ENCODE measurements at places on chromosomes 6 and 20. TPM values are rescaled to one million over a fixed set of nuclear protein-coding genes. Genes with fewer than 3 reads are reported as not detected.

- H3K4me1 ChIP-seq = no peaks in the 10 kb centered on the region
- peak within 1 kb of the TSS; percentile 23 for H3K4me3 ChIP-seq
- no peak within 1 kb of the TSS for H3K27ac ChIP-seq
- H3K36me3 ChIP-seq = no peaks in the 10 kb centered on the region
Observed at GRCh38 chr6:110476046-110476849, at the start of gene SLC22A16. Gene SLC22A16, minus strand, starts transcription at chr6:110476613. Its CDS starts 39 bp downstream, at chr6:110476574.

DNA sequence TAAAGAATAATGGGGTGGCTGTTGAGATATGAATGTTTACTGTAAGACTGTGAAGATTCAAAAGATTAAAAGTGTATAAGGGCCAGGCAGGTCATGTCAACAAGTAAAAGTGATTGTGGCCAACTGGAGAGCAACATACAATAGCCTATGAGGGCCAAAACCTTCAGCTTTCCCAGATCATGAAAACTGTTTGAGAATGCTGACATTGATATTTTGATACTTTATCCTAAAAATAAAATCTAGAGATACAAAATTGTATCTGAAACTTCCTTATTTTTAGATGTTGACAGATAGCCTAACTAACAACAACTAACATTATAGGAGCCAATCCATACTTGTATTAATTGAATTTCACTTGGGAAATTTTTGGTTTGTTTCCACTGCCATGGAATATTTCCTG lies 70.3 kb upstream of the PAK5 start:
- H3K4me3 ChIP-seq = no peak overlapping the region
- H3K4me1 ChIP-seq = no peaks in the 10 kb centered on the region
- H3K36me3 ChIP-seq = no peaks in the 10 kb centered on the region
- no peak overlapping the region for H3K27ac ChIP-seq

DNA sequence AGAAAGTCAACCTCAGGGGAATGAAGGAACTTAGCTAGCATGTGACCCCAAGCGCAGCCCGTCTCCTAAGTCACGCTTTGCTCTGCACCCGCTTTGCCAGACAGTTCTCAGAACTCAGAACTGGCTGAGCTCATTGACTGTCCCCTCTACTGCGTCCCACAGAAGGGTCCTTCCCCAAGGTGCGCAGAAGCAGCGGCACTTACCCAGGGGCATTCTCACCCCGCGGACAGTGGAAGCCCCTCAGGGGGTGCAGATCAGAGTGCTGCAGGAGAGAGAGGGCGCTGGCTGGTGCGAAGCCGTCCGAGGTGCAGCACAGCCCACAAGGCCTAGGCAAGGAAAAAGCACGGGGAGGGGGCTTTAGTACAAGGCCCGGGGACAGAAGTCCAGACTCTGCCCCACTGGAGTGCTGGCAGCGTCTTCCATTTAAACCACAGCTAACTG lies 807 bp downstream of the SNHG17 start:
- peak overlapping the region; percentile 89 for H3K27ac ChIP-seq
- H3K4me1 ChIP-seq = peaks cover 15% of the 10 kb centered on the region
- H3K36me3 ChIP-seq = peaks cover 30% of the 10 kb centered on the region
- peak overlapping the region; percentile 54 for H3K4me3 ChIP-seq

- DNase-seq = no peak
- H3K27ac ChIP-seq = no peak overlapping the region
- H3K36me3 ChIP-seq = no peaks in the 10 kb centered on the region
Observed at GRCh38 chr6:137995371-137995770, 111.8 kb downstream of the PERP start.

DNA sequence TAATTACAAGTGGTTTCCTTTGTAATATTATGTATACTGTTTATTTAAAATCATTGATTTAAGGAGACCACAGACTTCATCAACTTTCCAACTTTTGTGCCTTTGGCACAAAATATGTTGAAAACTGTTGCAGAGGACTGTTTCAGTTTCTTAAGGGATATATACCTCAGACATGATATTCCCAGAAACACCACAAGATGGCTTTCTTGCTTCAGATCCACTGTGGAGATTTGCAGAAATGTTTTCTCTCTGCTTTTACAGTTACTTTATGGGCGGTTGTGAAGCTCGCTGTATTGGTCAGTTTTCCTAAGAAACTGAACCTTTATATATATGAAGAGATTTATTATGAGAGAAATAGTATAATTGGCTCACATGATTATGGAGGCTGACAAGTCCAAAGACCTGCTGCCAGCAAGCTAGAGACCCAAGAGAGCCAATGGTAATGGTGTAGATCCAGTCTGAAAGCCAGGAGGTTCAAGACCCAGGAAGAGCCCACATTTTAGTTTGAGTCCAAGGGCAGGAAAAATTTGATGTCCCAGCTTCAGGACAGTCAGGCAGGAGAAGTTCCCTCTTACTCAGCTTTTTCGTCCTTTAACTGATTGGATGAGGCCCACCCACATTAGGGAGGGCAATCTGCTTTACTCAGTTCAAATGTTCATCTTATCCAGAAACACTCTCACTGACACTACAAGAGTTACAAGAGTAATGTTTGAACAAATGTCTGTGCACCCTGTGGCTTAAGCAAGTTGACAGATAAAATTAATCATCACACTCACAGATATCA lies 12.8 kb downstream of the ME1 start:
- H3K27ac ChIP-seq = no peak overlapping the region
- DNase-seq = peak; percentile 32
- no peak overlapping the region for H3K4me3 ChIP-seq

DNA sequence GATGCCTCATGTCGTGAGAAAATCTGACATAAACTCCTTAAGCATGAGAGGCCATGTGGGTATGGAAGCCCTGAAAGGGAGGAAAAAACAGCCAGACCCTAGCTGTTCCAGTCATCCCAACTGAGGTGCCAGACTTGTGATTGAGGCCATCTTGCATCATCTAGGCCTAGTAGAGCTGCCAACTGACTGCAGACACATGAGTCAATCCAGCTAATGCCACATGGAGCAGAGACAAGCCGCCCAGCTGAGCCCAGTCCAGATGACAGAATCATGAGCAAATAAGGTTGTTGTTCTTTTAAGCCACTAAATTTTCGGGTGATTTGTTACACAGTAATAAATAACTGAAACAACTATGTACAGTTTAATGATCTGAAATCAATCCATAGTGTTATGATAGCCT lies 680.9 kb downstream of the MAFB start:
- no peaks in the 10 kb centered on the region for H3K4me1 ChIP-seq
- H3K27ac ChIP-seq = no peak overlapping the region
- no peaks in the 10 kb centered on the region for H3K36me3 ChIP-seq
- no peak overlapping the region for H3K4me3 ChIP-seq

- H3K27ac ChIP-seq = no peak overlapping the region
- no peak for DNase-seq
- 0 out of 2 replicates have a peak, but pooled peaks cover 4% of the 10 kb centered on the region for H3K4me1 ChIP-seq
- 0 out of 2 replicates have a peak, but pooled peaks cover 2% of the 10 kb centered on the region for H3K27me3 ChIP-seq
Observed at GRCh38 chr6:3340894-3341293, 82.1 kb downstream of the PSMG4 start.

DNA sequence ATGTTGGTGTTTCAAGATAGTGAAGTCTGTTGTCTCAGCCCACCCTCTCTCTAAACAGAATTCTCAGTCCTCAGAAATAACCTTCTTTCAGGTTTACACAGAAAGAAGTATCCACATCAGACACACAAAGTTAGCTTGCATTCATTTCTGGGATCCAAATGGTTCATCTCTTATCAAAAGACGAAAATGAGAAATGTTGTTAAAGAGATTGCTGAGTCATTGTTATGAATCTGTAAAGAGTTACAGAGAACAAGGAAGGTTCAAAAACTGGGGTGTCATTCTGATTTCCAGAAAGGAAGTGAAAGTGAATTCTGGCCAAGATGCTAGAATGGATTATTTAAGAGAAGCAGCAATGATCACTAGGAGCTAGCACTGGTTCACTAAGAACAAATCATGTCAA lies 90.5 kb upstream of the ATXN1 start:
- no peak for DNase-seq
- no peak overlapping the region for H3K27ac ChIP-seq

DNA sequence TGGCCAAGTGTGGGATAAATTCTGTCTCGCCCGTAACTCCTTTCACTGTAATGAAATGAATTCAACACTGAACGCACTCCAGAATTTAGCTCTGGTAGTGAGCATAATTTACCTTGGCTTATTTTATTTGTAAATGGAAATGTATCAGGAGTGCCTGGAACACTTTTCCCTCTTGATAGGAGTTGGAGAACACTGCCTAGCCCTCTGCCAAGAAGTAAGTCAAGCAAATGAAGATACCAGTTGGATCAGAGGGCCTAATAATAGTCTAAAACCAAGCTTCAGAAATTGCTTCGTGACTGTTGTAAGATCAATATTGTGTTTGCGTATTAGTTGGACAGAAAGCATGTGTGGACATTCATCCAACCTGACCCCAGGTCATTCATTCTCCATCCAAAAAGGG lies 64.6 kb upstream of the TPD52L1 start:
- H3K4me1 ChIP-seq = no peaks in the 10 kb centered on the region
- H3K36me3 ChIP-seq = peaks cover 3% of the 10 kb centered on the region
- H3K4me3 ChIP-seq = no peak overlapping the region
- H3K27me3 ChIP-seq = no peaks in the 10 kb centered on the region

DNA sequence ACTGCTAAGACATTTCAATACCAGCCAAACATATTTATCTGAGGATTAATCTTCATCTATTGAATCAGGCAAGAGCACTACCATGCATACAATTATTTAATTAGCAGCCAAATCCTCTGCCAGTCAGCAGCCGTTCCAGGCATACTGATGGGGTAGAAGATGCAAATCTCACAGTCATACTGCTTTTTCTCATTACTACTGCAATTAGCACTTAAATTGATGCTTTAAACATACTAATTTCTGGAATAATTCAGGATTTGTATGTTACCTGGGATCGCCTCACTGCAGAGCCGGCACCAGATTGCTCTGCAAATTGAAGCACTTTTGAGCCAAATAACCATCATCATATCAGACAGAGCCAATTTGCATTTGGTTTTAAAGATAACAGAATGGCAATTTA lies 49.9 kb upstream of the SIM1 start:
- no peaks in the 10 kb centered on the region for H3K36me3 ChIP-seq
- peaks cover 8% of the 10 kb centered on the region for H3K4me1 ChIP-seq
- no peaks in the 10 kb centered on the region for H3K27me3 ChIP-seq
- H3K4me3 ChIP-seq = no peak overlapping the region
- no peak overlapping the region for H3K27ac ChIP-seq
- DNase-seq = no peak

GRCh38 chr6:118280210-118280609 lies 267.9 kb upstream of the PLN start:
- H3K4me3 ChIP-seq = no peak overlapping the region
- H3K27ac ChIP-seq = no peak overlapping the region
- H3K4me1 ChIP-seq = no peaks in the 10 kb centered on the region

DNA sequence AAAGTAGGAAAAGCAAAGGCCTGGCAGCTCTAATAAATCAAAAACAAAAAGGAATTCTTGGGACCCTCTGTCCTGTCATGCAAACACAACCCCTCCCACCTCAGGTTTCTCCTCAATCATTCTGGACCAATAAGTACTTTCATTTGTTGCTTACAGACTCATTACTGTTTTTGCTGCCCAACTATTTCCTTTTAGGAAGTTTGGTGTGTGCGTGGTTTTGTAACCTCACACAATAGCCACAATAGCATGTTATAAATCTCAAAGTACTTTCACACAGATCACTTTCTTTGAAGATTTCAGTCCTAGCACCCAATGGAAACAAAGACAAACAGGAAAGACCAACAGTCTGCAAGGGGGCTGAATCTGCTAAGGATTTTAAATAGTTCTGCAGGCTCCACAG lies 4.5 kb downstream of the MRPL14 start:
- peaks cover 40% of the 10 kb centered on the region for H3K4me1 ChIP-seq
- no peak overlapping the region for H3K4me3 ChIP-seq
- H3K36me3 ChIP-seq = peaks cover 4% of the 10 kb centered on the region
- no peaks in the 10 kb centered on the region for H3K27me3 ChIP-seq
- no peak for DNase-seq
- H3K27ac ChIP-seq = no peak overlapping the region

Gene KHDRBS2
- total RNA-seq = not detected

Gene CD109
- total RNA-seq = 46.1 TPM

Gene SLC12A5
- 11.8 TPM for total RNA-seq

Gene KCNG1
- 7.4 TPM for total RNA-seq

Gene GLP1R
- not detected for total RNA-seq

Gene ETV7
- total RNA-seq = 2.0 TPM

Gene KIF13A
- total RNA-seq = 49.3 TPM

Gene TINAG
- total RNA-seq = not detected

Gene C6orf163
- total RNA-seq = 1.3 TPM

Gene BPIFB3
- total RNA-seq = not detected

Gene SSTR4
- not detected for total RNA-seq

Data from Panc1 (cell line).